Chondrocyte (in vitro differentiated cells): ENCODE measurements at places on chromosomes 2 and 18. TPM values are rescaled to one million over a fixed set of nuclear protein-coding genes. Genes with fewer than 3 reads are reported as not detected.

DNA sequence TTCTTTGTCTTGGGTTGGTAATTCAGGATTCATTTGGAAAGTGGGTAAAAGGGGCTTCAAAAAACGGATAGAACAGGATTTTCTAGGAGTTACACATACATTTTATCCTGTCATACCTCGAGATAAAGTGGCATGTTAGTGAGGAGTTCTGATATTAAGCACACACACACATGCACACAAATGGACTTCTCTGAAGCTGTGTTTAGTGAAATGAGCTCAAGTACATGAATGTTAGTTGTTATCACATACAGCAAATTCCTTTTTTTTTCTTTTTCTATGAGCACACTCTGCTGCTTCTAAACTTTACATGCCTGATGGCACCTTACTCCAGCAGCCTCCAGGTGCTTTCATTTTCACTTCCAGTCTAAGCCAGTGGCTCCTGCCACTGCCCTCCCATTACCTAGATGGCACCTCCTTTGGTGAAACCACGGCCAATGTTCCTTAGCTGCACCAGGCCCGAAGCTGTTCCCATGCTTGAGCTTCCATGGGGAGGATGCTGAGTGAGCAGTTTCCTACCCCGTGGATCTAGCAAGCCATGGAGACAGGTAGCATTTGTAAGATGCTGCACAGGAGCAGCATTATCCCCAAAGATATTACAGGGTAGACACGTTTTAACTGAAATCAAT, 49.7 kb downstream of the STAT1 start:
- H3K4me3 ChIP-seq, result no peak overlapping the region
- no peaks in the 10 kb centered on the region for H3K27me3 ChIP-seq
- H3K4me1 ChIP-seq, result peaks cover 19% of the 10 kb centered on the region
- H3K36me3 ChIP-seq, result peaks cover 25% of the 10 kb centered on the region
- H3K27ac ChIP-seq, result peak overlapping the region; percentile 5

GRCh38 chr2:98704499-98705332, 26.2 kb downstream of the MGAT4A start:
- H3K4me1 ChIP-seq, result peaks cover 22% of the 10 kb centered on the region
- no peak for DNase-seq
- peaks cover 16% of the 10 kb centered on the region for H3K27me3 ChIP-seq

GRCh38 chr2:50785816-50786215, 246.1 kb downstream of the NRXN1 start:
- H3K27ac ChIP-seq, result no peak overlapping the region
- no peaks in the 10 kb centered on the region for H3K36me3 ChIP-seq
- DNase-seq, result no peak
- H3K4me3 ChIP-seq, result no peak overlapping the region
- peaks cover 3% of the 10 kb centered on the region for H3K27me3 ChIP-seq

DNA sequence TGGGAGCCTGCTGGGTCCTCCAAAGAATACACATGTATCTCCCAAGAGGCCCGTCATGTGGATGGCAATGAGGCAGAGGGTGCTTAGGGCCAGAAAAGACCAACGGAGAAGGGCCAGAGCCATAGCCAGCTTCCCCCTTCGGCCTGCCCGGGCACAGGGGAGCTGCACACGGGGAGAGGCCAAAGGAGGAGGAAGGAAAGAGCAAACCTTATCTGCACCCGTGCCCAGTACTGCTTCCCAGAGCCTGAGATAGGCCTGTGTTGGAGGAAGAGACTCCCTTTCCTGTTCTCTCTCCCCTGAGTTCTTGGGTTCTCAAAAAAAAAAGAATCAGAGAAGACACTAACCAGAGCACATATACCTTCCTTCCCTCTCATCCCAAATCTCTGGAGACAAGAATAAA, 250.3 kb downstream of the ANAPC1 start:
- DNase-seq, result no peak
- peaks cover 31% of the 10 kb centered on the region for H3K4me1 ChIP-seq
- peaks cover 2% of the 10 kb centered on the region for H3K36me3 ChIP-seq
- no peaks in the 10 kb centered on the region for H3K27me3 ChIP-seq
- no peak overlapping the region for H3K27ac ChIP-seq
- no peak overlapping the region for H3K4me3 ChIP-seq

DNA sequence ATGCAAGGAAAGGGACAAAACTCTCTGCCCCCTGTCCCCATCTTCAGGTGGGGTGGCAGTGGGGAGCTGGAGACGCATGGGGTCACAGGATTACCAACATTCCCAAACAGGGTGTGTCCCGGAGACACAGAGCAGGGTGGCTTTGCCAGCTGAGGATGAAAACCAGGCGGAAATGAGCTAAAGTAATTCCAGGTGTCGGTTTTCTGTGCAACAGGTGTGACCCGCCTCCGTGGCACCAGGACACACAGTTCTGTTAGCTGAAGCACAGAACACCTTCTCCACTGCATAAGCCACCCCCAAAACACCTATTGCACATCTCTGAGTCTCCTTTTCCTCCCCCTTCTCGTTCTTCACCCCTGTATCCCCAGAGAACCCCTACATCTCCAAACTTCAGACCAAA, 122.7 kb upstream of the GLI2 start:
- no peaks in the 10 kb centered on the region for H3K36me3 ChIP-seq
- H3K4me3 ChIP-seq, result no peak overlapping the region
- DNase-seq, result no peak
- H3K27me3 ChIP-seq, result peaks cover 28% of the 10 kb centered on the region
- H3K27ac ChIP-seq, result no peak overlapping the region
- H3K4me1 ChIP-seq, result peaks cover 12% of the 10 kb centered on the region

DNA sequence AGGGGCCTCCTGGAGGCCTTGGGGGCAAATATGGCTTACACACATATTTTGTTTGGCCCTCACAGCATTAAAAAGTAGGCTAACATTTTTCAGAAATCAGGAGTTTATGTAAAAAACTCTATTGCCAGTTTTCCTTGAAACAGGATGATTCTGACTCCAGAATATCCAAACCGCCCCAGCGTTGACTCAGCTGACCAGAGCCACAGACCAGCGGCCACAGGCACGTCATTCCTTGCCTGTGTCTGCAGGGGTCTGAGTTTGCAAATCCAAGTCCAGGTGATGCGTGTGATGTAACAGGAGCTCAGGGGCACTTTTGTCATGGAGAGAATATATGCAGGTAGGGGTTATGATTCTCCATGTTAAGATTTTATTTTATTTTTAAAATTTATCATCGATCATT, 79.4 kb upstream of the ALKAL2 start:
- H3K36me3 ChIP-seq, result peaks cover 7% of the 10 kb centered on the region
- H3K27me3 ChIP-seq, result no peaks in the 10 kb centered on the region
- H3K4me3 ChIP-seq, result no peak overlapping the region
- DNase-seq, result no peak
- H3K4me1 ChIP-seq, result peaks cover 16% of the 10 kb centered on the region

- H3K36me3 ChIP-seq, result no peaks in the 10 kb centered on the region
- H3K4me1 ChIP-seq, result no peaks in the 10 kb centered on the region
- no peak for DNase-seq
- H3K27me3 ChIP-seq, result no peaks in the 10 kb centered on the region
Observed at GRCh38 chr2:221153226-221153625, 418.9 kb downstream of the EPHA4 start.

- H3K27ac ChIP-seq, result peak overlapping the region; percentile 93
- DNase-seq, result no peak
- H3K4me1 ChIP-seq, result peaks cover 16% of the 10 kb centered on the region
- peaks cover 10% of the 10 kb centered on the region for H3K36me3 ChIP-seq
- peaks cover 3% of the 10 kb centered on the region for H3K27me3 ChIP-seq
Observed at GRCh38 chr2:240024766-240025165, 376 bp downstream of the NDUFA10 start.

GRCh38 chr18:59672235-59672711, 24.9 kb downstream of the CCBE1 start:
- no peaks in the 10 kb centered on the region for H3K27me3 ChIP-seq
- H3K27ac ChIP-seq, result no peak overlapping the region
- H3K4me1 ChIP-seq, result peaks cover 4% of the 10 kb centered on the region
- H3K36me3 ChIP-seq, result no peaks in the 10 kb centered on the region
- H3K4me3 ChIP-seq, result no peak overlapping the region
- no peak for DNase-seq

DNA sequence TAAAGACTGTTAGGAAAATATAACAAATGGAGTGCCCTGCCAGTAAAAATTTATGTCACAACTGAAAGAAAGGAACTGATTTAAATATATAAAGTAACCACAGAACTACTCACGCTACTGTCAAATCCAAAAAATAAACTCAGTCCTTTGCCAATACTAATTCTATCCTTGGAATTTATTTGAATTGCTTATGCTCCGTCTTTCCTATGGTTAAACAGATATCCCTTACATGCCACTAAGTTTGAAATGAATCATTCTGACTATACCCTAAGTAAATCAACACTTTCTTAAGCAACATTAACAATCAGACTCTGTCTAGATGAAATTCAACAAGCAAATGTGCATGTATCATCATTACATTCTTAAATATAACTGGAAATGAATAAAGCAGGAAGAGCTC, 9.8 kb downstream of the HNRNPLL start:
- H3K4me3 ChIP-seq, result no peak overlapping the region
- peak overlapping the region; percentile 86 for H3K27ac ChIP-seq
- H3K36me3 ChIP-seq, result no peaks in the 10 kb centered on the region

DNA sequence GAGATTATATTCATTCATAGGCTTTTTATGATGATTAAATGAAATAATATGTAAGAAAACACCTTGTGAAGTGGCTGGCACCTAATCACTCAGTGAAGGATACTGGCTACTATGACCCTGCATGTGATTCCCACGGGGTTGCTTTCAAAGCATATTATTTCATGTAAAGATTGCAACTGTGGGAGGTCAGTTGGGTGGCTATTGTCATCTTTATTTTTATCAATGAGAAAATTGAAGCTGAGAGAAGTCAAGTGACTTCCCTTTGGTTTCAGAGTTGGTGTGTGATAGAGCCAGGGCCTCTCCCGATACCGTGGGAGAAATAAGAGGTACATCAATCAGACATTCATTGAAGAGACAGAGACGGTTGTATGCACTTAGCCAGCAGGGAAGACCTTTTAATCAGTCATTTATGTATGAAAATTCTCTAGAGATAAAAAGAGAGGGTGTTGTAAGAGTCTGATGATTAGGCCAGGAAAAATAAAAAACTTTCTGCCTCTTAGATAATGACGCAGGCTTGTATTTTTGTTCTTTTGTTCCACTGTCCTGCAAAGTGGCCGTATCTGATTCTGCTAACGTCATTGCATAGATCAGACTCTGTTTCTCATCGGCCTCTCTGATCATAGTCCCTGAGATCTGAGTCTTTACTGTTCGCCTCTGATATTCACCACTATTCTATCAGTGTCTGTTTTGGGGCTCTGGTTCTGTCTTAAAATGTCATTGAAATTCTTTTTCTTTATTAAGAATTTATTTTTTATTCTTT, 50.5 kb downstream of the QPCT start:
- H3K4me3 ChIP-seq, result no peak overlapping the region
- H3K36me3 ChIP-seq, result no peaks in the 10 kb centered on the region
- no peaks in the 10 kb centered on the region for H3K27me3 ChIP-seq
- no peak for DNase-seq
- no peak overlapping the region for H3K27ac ChIP-seq

DNA sequence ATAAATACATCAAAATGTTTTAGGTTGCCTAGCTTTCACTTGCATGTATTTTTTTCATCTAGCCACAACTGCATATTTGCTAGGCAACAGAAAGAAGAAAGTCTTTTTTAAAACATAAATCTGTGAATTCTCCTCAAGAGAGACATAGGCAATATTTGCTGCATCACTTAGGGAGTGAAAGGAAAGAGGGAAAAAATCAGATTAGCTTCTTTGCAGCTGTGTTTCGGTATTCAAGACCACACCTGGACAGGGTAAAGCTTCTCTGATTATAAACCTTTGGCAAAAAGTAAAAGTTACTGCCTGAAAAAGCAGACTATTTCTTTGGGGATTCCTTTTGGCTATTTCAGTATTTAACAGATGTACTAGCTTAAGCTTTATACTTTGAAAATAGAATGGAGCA, 280.9 kb upstream of the ZSWIM2 start:
- DNase-seq, result no peak
- peaks cover 10% of the 10 kb centered on the region for H3K27me3 ChIP-seq
- H3K4me1 ChIP-seq, result no peaks in the 10 kb centered on the region
- no peak overlapping the region for H3K27ac ChIP-seq
- H3K36me3 ChIP-seq, result no peaks in the 10 kb centered on the region

DNA sequence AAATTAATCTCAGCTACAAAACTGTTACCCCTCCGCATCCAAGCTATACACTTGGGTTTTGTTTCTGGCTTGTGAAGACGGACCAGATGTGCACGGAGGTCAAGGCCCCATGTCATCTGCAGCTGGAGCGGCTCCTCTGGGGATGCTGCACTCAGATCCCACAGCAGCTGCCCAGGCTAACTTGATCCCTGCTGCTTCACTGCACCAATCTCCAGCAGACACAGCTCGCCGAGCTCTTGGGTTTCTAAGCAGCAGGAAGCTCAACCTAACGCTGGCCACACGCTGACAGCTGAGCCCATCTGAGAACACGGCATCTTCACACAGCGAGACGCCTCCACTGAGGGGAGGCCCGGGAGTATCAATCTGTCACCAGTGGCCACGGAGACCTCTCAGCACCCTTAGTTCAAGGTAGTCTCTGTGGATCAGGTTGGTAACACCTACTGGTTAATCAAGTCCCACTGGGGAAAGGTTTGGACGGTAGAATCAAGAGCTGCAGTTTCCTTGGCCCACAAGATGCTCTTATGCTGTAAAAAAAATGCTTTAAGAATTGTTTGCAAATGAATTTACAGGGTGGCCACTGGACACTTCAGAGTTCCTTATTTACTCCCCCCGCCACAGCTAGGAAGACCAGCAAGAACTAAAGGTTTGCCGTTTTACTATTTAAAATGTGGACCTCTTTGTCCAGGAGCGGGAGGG, 67.5 kb downstream of the EMILIN2 start:
- no peaks in the 10 kb centered on the region for H3K4me1 ChIP-seq
- H3K27me3 ChIP-seq, result no peaks in the 10 kb centered on the region
- DNase-seq, result no peak
- no peak overlapping the region for H3K4me3 ChIP-seq
- peak overlapping the region; percentile 12 for H3K27ac ChIP-seq

DNA sequence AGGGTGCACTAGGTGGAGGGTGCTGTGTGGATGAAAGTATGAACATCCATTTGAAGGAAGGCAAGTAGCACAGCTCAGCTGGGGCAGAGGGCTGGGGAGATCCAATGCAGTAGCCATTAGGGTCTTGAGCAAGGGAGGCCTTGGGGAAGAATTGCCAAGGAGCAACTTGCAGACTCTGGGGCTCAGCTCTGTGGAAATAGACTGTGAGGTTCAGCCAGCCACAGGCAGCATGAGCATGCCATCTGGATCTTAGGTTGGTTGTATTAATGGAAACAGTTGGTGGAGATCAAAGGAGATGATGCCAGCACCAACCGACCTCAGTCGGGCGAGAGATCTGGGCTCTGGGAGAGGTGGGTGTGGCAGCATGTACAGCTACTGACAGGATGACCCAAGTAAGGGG, 5.6 kb downstream of the ZAP70 start:
- no peaks in the 10 kb centered on the region for H3K36me3 ChIP-seq
- no peaks in the 10 kb centered on the region for H3K4me1 ChIP-seq
- H3K27ac ChIP-seq, result no peak overlapping the region
- DNase-seq, result peak; percentile 47
- peaks cover 18% of the 10 kb centered on the region for H3K27me3 ChIP-seq

- peaks cover 16% of the 10 kb centered on the region for H3K4me1 ChIP-seq
- H3K4me3 ChIP-seq, result peak overlapping the region; percentile 50
- peaks cover 56% of the 10 kb centered on the region for H3K27me3 ChIP-seq
- H3K27ac ChIP-seq, result no peak overlapping the region
Observed at GRCh38 chr2:26847307-26847654, 651 bp upstream of the DPYSL5 start.

- DNase-seq, result no peak
- H3K4me1 ChIP-seq, result peaks cover 18% of the 10 kb centered on the region
- H3K36me3 ChIP-seq, result peaks cover 11% of the 10 kb centered on the region
- H3K27me3 ChIP-seq, result no peaks in the 10 kb centered on the region
- no peak overlapping the region for H3K4me3 ChIP-seq
- H3K27ac ChIP-seq, result peak overlapping the region; percentile 29
Observed at GRCh38 chr2:72757177-72757775, 68.6 kb downstream of the EXOC6B start.

TXNL4A gene
- 141 to 143 TPM (median 141 TPM) in 3 replicates for total RNA-seq

DUSP19 gene
- total RNA-seq, result 4.1 to 6.6 TPM (median 4.3 TPM) in 3 replicates

SLC38A11 gene
- 0.12 to 0.36 TPM (median 0.18 TPM) in 3 replicates for total RNA-seq

KCNIP3 gene
- total RNA-seq, result 3.1 to 6.0 TPM (median 5.9 TPM) in 3 replicates

ITGB6 gene
- total RNA-seq, result 2.0 to 2.3 TPM (median 2.2 TPM) in 3 replicates
